Adrenal gland (tissue), 19 donors: ENCODE measurements at places on chromosomes 1 and 21.

DNA sequence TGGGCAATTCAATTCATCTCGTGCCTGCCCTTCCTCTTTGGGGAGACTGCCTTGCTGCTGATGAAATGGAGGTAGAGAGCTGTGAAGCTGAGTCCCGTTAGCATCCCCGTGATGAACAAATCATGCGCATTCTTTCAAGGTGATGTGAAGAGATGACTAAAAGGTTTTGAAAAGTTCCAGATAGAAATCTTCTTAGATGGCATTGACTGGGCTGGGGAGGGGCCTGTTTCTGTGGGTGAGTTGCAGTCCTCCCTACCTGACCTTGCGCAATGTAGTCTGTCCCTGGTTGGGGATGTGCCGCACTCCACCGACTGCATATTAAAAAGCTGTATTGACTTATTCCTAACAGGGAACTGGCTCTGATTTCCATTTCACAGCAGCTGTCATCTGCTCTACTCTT is 49.6 kb downstream of the ST6GALNAC3 start:
- no peak for DNase-seq

- DNase-seq: no peak
These were observed 55.3 kb upstream of the RGS21 start for GRCh38 chr1:192261476-192261875.

GRCh38 chr1:33086384-33086850 is 5.5 kb downstream of the AZIN2 start:
- peak; percentile 66 for DNase-seq

DNA sequence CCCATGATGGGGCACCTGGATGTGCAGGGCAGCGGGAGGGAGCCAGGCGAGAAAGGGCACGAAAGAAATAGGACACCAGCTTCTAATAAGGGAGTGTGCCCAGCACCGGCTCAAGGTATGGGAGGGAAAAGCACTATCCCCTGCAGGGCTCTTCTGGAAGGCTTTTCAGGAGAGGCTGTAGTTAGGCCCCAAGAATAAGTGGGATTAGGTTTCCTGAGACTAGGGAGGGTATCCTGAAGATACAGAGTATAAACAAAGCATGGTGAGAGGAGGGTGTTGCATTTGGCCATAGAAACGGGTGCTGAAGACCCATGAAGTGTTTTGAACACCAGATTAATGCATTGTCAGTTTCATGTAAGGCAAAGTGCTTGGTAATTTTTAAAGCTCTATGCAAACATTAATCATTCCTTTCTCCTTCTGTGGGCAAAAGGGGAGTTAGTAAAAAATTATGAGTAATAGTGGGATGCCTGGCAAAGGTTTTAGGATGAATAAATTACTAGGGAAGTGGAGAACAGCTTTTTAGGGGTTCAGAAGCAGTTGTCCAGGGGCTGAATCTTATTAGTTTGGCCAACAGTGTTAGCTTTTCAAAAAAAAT is 74.0 kb downstream of the SYT6 start:
- DNase-seq: no peak

DNA sequence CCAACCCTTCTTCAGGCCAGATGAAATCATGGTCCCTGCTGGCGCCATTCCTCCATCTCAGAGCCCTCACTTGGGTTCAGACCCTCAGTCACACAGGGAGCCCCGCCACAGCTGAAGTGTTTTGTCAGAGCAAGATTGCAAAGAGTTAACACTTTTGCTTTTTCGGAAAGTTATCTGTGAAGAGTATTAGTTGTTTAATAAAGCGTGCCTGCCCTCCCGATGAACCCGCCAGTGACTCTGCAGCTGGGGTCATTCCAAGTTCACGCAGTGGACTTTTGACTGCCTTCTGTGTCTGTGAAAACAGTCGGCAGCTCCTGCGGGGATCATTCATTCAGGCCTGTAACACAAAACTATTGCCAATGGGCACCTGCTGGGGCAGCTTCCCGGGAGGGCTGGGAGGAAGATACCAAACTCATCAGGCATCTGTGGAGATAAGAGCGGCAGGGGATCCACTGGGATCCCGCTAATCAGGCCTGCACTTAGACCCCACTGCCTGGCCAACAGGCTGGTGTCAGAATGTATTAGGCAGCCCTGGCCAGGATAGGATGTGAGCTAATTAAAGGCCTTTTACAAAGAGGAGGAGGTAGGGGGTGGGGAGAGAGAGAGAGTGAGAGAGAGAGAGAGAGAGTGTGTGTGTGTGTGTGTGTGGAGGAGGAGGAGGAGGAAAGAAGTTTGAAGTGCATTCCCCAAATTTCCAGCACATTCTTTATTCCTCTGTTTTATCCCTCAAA is 184.5 kb downstream of the DHRS3 start:
- DNase-seq: peak; percentile 41

- DNase-seq: no peak
These were observed 23.9 kb downstream of the RNF2 start for GRCh38 chr1:185069202-185069772.

GRCh38 chr1:11443043-11443442 is 35.9 kb upstream of the DISP3 start:
- no peak for DNase-seq

DNA sequence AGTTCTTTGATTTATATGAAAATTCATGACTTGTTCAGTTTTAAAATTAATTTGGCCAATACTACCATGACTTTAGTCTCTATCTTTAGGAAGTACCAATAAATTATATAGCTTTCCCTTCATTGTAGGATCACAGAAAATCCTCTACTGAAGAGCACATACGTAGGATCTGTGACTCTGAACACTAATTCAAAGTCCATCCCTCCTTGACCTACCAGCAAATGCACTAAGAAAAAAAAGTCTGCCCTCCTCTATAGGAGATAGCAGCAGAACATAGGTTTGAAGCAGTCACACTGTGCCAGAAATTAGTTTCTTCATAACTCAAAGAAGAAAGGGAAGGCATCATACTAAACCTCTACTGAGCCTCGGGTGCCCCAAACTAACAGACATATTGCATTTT is 16.5 kb downstream of the BRWD1 start:
- DNase-seq: no peak

- DNase-seq: peak; percentile 50
These were observed 706 bp downstream of the C21orf91 start for GRCh38 chr21:17818186-17819113.

- DNase-seq: peak; percentile 69
These were observed 16.3 kb upstream of the CDK18 start for GRCh38 chr1:205488074-205488723.

DNA sequence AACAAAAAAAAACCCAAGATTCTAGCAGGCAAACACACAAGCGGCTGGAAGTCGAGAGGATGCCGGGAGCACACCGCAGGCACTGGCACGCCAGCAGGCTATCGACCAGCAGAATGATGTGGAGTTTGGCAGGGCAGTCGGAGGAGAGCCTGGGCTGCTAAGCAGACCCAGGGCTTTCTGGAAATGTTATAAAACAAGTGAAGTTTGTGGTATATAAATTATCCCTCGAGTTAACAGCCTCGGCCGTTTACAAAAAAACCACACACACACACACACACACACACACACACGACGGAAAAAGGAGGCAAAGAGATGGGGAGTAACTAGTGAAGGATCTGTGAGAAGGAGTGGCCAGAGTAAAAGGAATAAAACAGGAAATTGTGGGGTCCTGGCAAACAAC is 87.2 kb upstream of the IVNS1ABP start:
- DNase-seq: no peak

DNA sequence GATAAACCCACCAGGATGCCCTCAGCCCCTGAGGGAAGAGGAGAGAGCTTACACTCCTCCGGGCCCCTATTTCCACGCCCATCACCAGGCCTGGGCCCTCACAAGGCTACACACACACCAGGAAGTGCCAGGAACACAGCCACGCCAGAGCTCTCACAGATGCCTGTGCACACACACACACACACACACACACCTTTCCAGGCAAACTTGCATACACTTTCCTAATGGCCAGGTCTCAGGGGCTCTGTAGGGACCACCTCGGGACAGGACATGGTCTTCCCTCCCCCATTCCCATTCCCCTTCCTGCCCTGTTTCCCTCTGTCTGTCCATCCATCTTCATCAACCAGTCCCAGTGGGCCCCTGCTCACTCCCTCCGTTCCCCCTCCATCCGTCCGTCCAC is 9.7 kb upstream of the EPHA2 start:
- no peak for DNase-seq

DNA sequence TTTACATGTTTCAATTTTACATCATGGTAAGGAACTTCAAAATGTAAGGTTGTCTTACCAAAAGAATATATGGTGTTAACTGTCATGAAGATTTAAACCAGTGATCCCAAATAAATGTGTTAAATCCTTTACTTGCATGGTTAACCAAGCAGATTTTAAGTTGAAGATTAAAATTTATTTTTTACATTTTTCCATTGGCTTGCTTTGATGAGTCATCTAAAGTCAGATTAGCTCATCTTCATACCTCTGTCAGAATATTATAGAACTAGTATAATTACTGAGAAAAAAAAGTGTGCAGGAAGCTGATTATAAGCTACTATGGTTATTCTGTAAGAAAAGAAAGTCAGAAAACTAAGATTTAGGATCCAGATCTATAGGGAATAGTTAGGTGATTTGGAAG is 95.3 kb upstream of the DPH5 start:
- DNase-seq: no peak

DNA sequence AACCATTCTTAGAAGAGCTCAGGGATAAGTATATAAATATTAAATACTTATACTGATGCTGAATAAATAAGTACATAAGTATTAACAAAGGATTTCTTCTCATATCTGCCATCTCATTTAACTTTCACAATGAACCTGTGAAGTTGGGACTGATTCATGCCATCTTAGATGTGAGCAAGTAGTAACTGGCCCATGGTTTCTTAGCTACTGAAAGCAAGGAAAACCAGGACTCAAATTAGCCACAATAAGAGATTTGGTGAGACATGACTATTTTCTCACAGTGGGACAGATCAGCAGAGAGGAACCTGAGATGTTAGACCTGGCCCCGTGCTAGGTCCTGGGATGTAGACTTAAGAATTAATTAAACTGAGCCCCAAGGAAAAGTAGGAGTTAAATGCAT is 8.2 kb upstream of the RAB3B start:
- no peak for DNase-seq
